ENCODE measurements at places on chromosomes 6 and 20.
A peak's percentile ranks its signal among the peaks of the same experiment; 100 is the strongest.

- no peak for DNase-seq
These were observed 57.4 kb downstream of the B4GALT5 start for GRCh38 chr20:49656304-49656703.

GRCh38 chr20:16942756-16943155, 194.6 kb downstream of the OTOR start:
- DNase-seq = no peak

- no peak for DNase-seq
These were observed 103.5 kb downstream of the JARID2 start for GRCh38 chr6:15349379-15349778.

GRCh38 chr6:13013681-13014503, 297.3 kb downstream of the PHACTR1 start:
- no peak for DNase-seq

- DNase-seq = no peak
These were observed 171.6 kb upstream of the FBXL4 start for GRCh38 chr6:99119109-99120031.

- no peak for DNase-seq
These were observed 5.5 kb downstream of the BMP7 start for GRCh38 chr20:57260934-57261333.

GRCh38 chr6:69179681-69180080, 544.6 kb downstream of the ADGRB3 start:
- no peak for DNase-seq

- DNase-seq = no peak
These were observed 50.7 kb upstream of the TNFRSF21 start for GRCh38 chr6:47360388-47360787.

DNA sequence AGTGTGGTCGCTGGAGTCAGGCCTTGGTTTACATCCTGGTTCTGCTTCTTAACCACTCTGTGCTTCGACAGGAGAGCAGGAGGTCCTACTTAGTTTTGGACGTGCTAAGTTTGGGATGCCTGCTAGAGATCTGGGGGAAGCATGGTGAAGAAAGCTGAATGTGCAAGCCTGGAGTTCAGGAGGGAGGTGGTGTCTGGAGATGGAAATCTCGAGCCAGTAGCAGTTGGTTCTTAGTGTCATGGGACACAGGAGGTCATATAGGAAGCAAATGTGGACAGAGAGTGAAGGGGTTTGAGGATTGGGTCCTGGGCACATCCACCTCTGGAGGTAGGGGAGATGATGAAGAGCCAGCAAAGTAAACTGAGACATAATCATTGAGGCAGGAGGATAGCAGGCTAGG, 131.4 kb downstream of the SYCP2 start:
- DNase-seq = no peak

DNA sequence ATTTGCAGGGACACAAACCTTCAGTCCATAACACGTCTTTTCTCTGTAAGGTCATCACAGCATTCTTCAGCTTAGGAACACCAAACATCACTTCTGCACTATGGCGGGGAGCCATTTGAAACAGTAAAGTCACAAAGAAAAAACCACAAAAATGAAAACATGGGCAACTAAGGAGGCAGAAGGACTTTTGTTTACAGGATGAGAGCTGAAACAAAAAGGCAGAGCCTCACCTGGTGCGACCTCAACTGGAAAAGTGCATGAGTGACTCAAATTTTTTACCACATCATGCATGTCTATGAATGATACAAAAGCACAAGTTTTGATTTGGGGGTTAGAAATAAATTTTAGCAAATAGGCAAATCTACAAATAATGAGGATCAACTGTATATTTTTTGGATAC, 68.2 kb upstream of the TNFAIP3 start:
- DNase-seq = no peak

- no peak for DNase-seq
These were observed 5.1 kb downstream of the RPL10A start for GRCh38 chr6:35473075-35473849.

GRCh38 chr6:11161031-11161956, 49.8 kb upstream of the ERVFRD-1 start:
- DNase-seq = no peak

DNA sequence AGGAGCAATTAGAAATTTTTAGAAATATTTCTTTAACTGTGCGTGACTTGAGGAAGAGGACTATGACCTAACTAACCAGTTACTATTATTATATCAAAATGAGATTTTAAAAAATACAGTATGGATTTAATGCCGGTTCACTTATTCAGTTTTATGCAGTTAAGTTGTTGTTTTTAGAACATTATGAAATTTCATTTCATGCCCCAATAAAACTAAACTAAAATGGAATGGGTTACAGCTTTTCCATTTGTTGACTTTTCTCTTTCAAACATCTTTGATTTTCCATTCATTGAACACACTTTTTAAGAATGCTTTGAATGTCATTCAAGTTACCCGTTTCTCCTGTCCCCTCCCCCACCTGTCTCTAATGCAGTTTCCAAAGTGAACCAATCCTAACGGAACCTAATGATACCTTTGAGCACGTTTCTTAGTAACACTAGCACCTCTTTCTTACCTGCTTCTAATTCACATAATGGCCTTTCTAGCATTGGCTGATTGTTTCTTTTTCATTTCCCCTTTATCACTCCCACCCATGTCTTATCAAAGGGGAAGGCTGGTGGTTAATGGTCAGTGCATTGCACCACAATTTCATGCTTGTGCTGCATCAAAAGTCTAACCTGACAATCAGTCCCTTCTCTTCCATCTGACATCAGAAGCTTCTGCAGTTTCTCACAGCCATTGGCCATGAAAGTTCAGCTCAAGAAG, 262.2 kb upstream of the TAB2 start:
- no peak for DNase-seq

GRCh38 chr6:114096561-114097172, 125.7 kb upstream of the HDAC2 start:
- no peak for DNase-seq

DNA sequence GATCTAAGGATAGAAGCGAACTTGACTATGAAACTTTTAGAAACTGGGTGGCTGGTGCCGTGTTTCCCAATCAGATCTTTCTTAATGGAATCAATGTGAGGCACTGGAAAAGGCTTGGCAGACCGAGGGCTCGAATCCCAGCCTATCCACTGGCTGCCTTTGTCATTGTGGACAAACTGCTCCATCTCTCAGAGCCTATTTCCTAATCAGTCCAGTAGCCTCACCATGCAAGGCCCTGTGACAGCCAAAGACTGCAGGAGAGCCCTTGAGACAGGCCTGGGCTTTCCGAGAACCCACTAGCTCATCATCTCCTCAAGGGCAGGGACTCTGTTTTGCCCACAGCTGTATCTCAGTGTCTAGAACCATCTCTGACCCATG, 43.4 kb downstream of the SPDEF start:
- no peak for DNase-seq

DNA sequence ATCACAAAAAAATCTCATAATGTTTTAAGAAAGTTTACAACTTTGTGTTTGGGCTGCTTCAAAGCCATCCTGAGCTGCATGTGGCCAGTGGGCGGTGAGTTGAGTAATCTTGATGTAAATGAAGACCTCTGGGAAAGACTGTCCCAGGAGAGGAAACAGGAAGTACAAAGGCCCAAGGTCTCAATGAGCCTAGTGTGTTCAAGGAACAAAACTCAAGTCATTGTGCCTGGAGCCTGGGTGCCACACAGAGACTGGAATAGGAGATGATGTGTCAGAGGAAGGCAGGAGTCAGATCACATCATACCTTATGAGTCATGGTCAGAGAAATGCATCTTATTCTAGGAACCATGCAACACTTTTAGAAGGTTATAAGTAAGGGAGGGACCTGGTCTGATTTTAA, 51.5 kb downstream of the COL19A1 start:
- no peak for DNase-seq

GRCh38 chr20:1657556-1658334, at the start of gene SIRPG:
SIRPG (minus strand) TSS chr20:1657779; CDS start chr20:1657714, 65 bp downstream.
- no peak for DNase-seq

- DNase-seq = peak; percentile 3
These were observed 31.6 kb upstream of the LAMA4 start for GRCh38 chr6:112286010-112286409.

DNA sequence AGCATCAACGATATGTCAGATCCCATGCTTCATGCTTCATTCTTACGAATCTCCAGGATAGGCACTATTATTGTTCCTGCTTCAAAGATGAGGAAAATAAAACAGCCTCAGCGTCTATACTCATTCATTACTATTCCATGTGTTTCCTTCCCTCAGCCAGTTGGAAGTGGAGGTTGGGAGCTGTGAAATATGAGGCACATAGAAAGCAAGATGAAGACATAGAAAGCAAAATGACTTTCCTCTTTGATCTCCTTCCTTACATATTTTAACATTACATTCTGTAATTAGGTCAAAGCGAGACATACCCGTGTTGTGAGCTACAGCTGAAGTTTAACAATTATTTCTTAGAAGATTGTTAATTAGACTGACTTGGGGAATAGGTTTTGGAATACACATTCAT, 125.4 kb downstream of the FYN start:
- DNase-seq = no peak

DNA sequence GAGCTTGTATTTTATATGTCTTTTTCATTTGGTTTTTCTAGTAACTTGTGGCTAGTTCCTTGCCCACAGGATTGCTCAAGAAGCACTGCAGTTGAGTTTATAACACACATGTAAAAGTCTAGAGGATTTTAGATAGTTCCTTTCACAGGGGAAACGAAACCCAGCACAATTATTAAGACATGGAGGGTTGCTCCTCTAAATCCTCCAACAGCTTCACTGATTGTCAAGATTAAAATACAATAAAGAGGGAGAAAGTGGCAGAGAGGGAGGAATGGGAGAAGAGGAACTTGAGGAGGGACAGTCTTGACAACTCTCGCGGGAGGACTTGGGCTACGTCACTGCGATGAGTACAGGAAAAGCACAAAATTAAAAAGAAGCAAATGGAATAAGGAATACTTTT, 9.7 kb upstream of the TBC1D7 start:
- DNase-seq = no peak

- no peak for DNase-seq
These were observed 257.4 kb downstream of the PLCB1 start for GRCh38 chr20:8389381-8390036.

GRCh38 chr6:43074847-43075669, 1.1 kb upstream of the PTK7 start:
- no peak for DNase-seq

DNA sequence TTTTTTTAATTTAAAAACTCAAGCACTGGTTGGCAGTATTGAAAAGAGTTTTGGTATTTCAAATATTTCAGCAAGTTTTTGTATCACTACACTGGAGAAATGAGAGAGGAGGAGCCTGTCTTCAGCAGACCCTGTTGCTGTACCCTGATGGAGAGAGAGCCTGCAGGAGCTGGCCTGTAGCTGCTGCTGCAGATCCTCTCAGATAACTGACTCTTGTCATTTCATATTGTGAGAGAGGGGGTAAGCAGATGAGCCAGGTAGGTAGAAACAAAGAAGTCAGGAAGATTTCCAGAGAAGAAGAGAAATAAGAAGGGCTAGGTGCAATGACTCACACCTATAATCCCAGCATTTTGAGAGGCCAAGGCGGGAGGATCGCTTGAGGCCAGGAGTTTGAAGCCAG, 64.1 kb upstream of the TBC1D7 start:
- DNase-seq = no peak

DNA sequence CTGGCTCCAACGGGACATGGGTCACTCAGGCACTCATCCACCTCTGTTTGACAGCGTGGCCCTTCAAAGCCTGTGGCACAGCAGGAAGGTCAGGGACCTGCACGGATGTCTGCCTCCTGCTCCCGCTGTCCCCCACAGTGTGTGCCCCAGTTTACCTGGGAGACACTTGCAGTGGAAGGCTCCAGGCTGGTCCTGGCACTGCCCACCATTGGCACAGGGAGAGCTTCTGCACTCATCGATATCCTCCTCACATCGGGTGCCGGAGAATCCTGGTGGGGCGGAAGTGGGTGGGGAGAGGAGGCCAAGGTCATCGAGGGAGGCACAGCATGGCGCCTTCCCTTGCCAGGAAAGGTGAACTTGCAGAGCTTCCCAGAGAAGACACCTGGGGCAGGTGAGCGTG, 6.9 kb downstream of the NOTCH4 start:
- DNase-seq = no peak

All from activated T-helper 1 cell treated with Interleukin-2 at 50 U/mL for 16 hours (primary cell).